Glomerular endothelial cell (primary cell): ENCODE measurements at places on chromosomes 16 and 17. TPM values are rescaled to one million over a fixed set of nuclear protein-coding genes. Genes with fewer than 3 reads are reported as not detected.

Gene ERN2
- not detected in 2 replicates for total RNA-seq

Gene CCDC144A
- total RNA-seq: 1.5 and 3.0 TPM in 2 replicates

Gene PLCD3
- 35.3 and 41.5 TPM in 2 replicates for total RNA-seq

Gene C16orf46
- total RNA-seq: 0.58 TPM in 1 of 2 replicates, not detected in the other

Gene TSPAN10
- 0.18 and 0.44 TPM in 2 replicates for total RNA-seq

DNA sequence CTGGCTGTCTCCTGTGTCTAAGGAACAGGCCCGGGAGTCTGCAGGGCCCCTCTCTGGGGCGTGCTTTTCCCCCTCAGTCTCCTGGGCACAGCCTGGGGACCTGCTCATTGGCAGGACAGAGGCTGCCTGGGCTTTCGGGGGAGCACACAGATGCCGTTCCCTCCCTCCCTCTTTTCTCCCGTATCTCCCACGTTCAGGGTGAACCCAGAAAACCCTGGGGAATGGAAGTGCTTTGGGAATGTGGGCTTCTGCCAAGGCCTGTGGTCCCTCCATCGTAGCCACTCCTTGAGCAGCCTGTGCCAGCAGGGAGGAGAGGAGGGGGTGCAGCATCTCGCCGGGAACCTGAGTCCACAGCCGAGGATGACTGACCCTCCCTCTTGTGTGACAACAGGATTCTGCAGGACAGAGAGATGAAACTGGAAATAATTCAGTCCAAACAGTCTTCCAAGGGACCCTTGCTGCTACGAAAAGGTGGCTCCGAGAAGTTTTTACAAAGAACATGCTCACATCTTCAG, 52.0 kb downstream of the RNF213 start:
- DNase-seq: no peak

- DNase-seq: no peak
These were observed 178.7 kb upstream of the ZFHX3 start for GRCh38 chr16:73226675-73227074.

DNA sequence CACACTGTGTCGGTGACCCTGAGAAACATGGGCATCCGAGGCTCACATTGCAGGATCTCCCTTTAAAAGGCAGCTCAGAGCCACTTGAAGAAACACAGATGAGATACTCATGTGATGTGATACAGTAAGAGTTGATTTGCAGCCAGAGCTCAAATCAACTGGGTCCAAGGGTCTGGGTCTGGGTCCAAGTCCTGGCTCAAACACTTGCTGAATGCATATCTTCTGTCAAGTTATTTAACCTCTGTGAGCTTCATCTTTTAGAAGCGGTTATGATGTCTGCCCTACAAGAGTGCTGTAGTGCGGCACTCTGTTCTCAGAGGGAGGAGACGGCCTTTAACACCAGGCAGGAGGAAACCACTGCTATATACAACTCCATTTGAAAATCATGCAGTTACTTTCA, 6.4 kb downstream of the KRT38 start:
- DNase-seq: no peak

GRCh38 chr17:4843321-4844000, 10.3 kb downstream of the MINK1 start:
- no peak for DNase-seq

- no peak for DNase-seq
These were observed 29.5 kb downstream of the METTL16 start for GRCh38 chr17:2482218-2482617.

DNA sequence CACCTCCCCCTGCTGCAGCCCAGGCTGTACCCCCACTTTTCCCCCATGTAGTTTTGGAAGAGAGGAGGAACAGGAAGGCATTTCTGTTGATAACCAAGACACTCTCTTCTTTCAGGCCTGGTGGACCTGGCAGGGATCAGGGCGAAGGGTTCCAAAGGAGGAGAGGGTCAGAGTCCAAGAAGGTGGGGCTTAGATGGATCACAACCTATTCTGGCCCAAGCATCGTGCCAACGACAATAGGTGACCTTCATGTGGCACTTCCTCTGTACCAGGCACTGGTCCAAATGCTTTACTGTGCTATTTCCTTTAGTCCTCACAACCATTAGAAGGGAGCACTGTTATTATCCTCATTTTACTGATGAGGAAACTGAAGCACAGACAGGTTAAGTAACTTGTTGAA, 84.3 kb downstream of the TMEM132E start:
- DNase-seq: no peak

DNA sequence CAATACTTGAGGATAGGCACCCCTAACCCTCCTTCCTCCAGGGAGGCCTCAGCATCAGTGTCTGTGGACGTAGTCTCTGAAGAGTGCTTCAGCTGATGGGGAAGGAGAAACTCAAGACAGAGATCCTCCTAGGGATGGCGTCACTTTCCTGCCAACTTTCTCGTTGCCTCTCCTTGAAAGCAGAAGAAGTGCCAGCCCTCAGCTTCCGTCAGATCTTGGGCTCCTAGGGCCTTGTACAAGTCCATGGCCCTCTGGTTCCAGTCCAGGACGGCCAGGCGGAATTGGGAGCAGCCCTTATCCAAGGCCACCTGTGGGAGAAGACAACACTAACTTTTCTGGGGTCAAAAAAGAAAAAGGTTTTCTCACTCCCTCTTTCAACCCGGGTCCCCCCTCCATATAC, 1.3 kb downstream of the SAT2 start:
- DNase-seq: no peak

DNA sequence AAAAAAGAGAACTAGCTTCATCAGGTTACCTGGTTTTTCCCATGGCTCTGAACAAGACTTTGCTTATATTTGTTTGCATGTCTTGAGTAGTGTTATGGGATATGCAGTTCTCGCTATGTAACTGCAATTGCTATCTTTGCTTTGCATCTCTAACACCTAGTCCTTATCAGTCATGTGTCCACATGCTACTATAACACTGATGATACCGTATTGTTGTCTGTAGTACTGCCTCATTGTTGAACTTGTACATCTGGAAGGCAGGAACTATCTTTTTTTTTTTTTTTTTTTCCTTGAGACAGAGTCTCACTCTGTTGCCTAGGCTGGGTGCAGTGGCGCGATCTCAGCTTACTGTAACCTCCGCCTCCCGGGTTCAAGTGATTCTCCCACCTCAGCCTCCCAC, 2.5 kb downstream of the PSME3 start:
- DNase-seq: no peak

GRCh38 chr17:33039874-33040273, 48.2 kb downstream of the SPACA3 start:
- no peak for DNase-seq
